ENCODE measurements at places on chromosomes 4 and X.

DNA sequence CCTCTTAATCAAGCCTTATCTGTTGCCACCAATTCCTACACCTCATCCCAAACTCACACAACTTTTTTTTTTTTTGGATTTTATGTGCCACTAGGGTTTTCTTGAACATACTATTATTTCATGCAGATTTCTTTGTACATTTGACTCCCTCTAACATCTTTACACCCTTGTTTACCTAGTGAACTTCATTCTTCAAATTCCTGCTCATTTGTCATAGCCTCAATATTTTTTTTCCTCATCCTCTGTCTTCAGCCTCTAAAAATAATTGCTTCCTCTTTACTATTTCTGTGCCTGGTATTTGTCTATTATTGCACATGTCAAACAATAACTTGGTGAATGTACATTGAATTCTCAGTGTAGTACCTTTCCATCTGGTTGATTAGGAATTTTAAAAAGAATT, 22.0 kb downstream of the NBDY start:
- no peak for DNase-seq

DNA sequence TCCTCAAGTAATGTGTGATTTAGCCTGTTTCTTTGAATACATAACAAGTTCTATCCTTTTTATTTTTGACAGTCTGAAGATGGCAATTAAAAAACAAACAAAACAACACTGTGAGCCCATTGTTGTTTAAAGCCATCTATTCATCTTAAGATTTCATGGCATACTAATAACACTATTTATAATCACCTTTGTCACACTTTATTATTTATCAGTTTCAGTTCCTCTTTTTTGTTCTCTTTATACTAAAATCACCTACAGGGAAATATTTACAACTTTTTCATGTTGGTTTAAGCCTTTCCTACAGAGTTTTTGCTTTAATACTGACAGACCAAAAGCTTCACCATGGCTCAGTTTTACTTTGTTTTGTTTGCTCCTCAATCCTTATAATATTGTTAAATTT, 247.4 kb upstream of the CTSO start:
- no peak for DNase-seq

GRCh38 chr4:10097906-10098779, 18.5 kb downstream of the WDR1 start:
- no peak for DNase-seq

DNA sequence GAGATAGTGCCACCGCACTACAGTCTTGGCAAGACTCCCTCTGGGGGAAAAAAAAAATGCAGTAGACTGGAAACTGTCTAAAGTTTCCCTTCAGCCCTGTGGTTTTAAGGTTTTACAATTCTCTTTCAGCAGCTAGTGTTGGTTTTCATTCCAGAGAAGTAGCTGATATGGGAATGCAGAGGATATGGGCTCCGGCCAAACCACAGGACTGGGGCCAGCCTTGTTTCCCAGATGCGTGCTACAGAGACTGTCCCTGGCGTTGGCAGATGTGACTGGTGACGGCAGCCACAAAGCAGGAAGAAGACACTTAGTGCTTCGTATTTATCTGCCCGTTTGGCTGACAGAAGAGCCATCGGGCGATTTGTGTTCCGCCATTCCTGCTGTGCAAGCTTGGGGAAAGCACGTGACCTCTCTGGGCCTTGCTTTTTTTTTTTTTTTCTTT, 43.2 kb downstream of the ZBTB49 start:
- no peak for DNase-seq

DNA sequence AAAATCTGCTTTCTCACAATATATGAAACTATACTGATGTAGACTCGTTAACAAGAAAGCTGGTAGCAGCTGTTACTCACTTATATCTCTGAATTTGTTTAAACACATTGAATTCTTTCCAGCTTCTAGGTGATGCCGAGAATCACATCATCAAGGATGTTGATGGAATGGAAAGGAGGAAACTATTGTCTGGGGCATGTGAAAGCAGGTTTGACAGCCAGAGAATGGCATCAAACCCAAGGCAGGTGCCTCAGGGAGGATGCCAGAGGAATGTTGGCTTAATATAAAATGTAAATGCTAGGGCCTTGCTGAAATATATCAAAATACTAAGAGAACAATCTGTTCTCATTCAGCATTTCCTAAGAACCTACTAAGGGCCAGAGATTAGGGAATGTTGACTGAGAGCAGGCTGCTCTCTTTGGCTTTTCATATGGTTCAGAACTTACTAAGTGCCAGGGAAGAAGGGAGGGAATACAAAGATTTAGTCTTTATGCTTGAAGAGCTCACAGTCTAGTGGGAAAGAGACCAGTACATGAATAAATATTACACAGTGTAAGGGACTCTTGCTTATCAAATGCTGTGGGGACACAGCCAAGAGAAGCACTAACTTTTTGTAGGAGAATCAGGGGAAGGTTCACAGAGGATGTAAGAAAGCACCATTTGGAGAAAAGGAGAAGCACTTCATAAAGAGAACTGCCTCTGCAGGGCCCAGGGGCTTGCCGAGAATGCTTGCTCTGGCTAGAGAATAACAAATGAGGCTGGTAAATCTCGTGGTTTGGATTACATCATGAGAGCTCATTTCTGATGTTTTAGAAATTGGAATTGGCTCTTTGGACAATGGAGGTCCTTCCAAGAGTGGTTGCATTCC, 14.7 kb downstream of the SLIT2 start:
- no peak for DNase-seq

- DNase-seq, result no peak
Observed at GRCh38 chrX:154829134-154829533, 5.3 kb downstream of the SMIM9 start.

DNA sequence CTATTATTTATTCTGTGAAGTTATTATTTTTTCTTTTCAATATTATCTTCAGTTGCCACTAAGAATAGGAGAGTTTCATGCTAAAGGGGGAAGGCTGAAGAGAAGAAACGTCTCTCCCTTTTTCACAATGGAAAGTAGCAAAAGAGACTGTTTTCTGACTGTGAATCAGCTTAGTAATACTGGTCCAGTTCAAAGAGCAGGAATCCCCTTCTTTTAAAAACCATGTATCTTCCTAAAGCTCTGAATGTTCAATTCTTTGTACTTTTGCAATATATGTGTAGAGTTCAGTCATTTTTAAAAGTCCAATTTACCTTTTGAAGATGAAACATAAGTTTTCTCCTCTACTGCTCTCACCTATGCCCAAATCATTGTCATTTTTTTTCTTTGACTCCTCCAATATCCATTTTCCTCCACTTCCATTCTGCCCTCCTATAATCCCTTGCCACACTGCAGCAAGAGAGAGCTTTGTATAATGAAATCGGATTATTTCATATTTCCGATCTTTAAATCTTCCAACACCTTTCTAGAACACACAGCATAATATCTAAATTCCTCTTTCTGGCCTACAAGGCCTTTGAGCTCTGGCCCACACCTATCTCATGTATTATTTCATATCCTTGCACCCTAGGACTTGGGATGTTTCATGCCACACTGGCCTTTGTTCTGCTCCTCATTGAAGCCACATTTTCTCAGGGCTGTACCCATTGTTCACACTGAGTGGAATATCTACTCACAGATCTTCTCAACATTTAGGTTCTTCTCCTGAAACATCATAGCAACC, 195.3 kb downstream of the CAMK2D start:
- DNase-seq, result no peak

GRCh38 chr4:7782783-7783182, 156.9 kb downstream of the AFAP1 start:
- no peak for DNase-seq

DNA sequence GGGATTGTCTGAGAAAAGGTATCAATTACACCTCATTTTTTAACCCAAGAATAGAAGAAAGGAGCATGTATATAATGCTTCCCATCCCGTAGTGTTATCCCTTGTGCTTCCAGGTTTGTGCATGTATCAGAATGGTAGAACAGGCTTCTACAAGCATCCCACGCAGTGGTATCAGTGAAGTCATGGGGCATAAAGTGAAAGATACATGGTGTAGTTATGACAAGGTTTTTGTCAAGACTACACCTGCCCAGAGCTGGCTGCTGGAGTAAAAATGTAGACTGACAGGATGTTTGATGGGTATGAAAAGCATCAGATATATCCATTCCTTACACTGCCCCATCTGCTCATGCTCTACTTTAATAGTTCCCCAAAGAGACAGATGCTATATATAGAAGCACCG, 9.5 kb downstream of the TLR1 start:
- DNase-seq, result no peak

DNA sequence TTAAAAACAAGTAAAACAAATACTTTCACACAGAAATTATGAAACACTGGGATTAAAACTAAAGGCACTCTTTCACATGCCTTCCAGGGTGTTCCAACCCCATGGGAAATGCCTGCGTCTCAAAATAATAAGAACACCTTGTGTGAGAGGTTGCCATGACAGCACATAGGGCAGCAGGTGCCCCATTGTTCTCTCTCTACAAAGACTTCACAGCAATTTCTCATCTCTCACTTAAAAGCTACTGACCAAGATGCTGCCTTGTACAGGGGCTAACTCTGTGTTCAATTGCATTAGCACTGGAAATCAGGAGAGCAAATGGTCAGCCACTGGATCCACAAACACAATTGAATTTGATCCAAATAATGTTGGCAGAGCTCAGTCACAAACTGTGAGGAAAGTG, 102.5 kb upstream of the GALNTL6 start:
- DNase-seq, result no peak

- no peak for DNase-seq
Observed at GRCh38 chr4:103150677-103151076, 47.5 kb downstream of the CENPE start.

GRCh38 chr4:159206427-159206871, 103.6 kb downstream of the RAPGEF2 start:
- DNase-seq, result no peak

- DNase-seq, result no peak
Observed at GRCh38 chrX:13955095-13955647, 74.5 kb downstream of the GEMIN8 start.

DNA sequence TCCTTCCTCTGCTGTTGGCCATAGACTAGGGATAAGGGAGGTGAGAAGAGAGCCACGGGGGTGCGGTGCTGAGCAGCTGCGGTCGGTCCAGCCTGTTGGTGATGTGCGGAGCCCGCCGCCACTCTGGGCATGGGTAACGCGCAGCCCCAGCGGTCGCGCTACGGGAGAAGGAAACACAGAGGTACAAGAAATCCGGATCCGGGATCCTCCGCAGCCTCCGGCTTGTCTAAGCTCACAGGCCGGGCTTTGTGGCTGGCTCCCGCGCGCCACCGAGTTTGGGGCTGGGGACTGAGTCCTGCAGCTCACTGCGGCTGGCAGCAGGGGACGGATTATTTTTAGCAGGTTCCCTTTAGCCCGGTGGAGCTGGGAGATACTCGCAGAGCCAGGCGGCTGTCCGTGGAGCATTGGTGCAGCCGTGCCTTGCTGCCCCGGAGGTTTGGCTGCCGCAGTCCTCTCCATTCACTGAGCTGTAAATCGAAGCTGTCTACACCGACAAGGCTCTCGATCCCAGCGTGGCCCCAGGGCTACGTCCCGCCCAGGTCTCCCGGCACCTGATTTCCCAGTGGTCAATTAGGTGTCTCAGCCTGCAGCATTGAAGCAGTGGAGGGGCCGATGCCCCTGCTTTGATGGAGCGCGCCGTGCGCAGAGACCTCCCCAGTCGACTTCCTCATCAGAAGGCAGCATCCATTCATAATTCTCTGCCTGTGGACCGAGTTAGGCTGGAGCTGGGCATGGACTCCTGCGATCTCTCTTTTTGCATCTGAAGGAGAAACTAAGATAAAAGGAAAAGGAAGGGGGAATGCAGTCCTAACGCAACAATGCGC, 81.9 kb upstream of the SCML1 start:
- DNase-seq, result no peak

DNA sequence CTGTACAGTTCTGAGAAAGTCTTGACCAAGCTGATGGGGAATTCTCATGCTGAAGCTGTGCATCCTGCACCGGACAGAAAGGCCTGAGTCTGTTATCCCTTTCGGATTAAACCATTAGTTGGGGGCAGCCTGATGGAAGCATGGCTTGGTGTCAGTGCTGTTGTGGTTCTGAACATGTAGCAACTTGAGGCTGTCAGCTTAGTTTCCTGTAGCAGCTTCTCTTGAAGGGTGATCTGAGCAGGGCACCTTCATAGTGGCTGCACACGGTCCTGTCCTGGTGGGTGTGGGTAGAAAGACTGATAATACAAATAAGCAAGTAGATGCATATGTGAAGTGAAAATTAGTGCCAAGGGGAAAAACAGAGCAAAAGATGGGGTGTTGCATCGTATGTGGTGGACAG, 11.7 kb downstream of the KIAA0232 start:
- no peak for DNase-seq

DNA sequence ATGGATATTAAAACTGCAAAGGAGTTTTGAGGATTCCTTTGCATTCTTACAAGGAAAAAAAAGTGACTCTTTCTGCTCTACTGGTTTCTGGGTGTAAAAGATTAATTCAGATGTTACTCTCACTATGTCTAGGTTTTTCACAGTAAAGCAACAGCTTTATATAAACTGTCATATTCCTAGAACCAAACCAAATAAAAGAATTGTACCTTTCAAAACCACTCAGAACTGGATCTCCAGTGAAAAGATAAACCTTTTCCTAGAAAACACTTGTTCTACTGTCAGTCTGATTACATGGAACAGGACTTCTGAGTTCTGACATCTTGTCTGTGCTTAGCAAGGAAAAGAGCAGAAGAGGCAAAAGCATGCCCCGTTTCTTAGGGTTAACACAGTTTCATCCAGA, 5.0 kb upstream of the PPID start:
- DNase-seq, result no peak
